ENCODE measurements at places on chromosomes 16 and 17.

DNA sequence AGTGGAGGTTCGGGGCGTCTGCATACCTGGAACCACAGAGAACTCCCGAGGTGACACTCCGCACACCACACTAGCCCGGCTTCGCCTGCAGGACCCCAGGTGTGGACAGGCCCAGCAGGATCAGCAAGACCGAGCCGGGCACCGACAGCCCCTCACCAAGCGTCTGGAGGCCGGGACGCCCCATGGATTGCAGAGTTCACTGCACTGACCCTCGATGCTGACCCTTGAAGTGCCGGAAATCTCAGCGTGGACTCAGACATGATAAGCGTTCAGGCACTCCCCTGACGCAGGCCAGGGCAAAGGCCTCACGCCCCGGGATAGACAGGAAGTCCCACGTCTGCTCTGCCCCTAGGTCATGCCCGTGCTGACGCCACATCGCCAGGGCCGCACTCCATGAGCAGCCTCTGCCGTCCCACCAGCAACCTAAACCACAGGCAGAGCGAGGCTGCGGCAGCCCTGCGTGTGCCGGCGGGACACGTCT is 26.0 kb downstream of the ACSF3 start:
- no peak for DNase-seq

- no peak for DNase-seq
These were observed 22.8 kb downstream of the ZDHHC7 start for GRCh38 chr16:84988328-84989080.

- no peak for DNase-seq
These were observed 457.9 kb upstream of the CDH5 start for GRCh38 chr16:65908568-65908967.

GRCh38 chr17:51819341-51820219 is 338.9 kb downstream of the CA10 start:
- no peak for DNase-seq

- no peak for DNase-seq
These were observed 73.6 kb downstream of the SEC14L1 start for GRCh38 chr17:77214328-77214727.

- DNase-seq = no peak
These were observed 195.1 kb downstream of the CCDC182 start for GRCh38 chr17:57550016-57550415.

DNA sequence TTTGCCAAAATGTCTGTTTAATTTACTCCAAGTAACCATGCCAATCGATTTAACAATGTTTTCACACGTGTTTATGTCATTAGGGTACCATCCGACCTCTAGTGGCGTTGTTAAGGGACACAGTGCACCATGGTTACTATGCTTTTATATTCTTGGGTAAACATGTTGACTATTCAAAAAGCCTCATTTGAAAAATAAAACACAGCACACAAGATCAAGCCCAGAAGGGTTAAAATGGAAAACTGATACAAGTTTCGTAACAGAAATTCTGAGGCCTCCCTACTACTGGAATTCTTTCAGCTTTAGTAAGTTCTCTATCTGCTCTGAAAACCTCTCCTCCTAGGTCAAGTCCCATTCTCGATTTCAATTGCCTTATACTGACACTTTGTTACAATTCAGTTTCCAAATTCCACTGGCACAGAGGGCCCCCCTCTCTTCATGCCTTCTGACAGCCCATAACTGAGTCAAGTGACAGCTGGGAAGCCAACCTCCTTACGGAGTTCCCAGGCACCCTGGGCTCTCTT is 2.1 kb downstream of the CFAP20 start:
- no peak for DNase-seq

DNA sequence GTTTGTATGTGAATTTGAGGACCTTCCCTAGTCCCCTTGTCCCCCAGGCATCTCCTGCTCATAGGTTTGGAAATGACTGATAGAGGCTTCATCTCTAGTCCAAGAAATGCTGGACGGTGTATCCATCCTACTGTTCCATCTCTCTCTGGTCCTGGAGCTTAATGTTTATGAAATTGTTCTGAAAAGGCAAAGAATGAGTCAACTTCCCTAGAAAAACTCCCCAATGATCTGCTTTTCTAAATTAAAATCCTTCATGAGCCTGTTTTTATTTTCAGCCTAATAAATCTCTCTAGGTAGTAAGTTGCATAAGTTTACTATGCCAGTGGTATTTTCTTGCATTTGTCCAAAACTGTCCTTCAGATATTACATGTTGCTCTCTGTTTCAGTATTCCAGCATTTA is 2.1 kb upstream of the IGSF6 start:
- DNase-seq = no peak

Data from activated CD4-positive, alpha-beta T cell treated with anti-CD3 and anti-CD28 coated beads for 1 hour (primary cell).